ENCODE measurements at places on chromosomes 3 and 15.

GRCh38 chr15:97082830-97083229 is 752.3 kb downstream of the NR2F2 start:
- no peak for DNase-seq

GRCh38 chr3:59654123-59654479 is 604.3 kb upstream of the CFAP20DC start:
- DNase-seq, result no peak

GRCh38 chr3:115652738-115653137 is 29.4 kb downstream of the GAP43 start:
- no peak for DNase-seq

- DNase-seq, result no peak
Observed at GRCh38 chr3:19488939-19489338, 340.6 kb downstream of the KCNH8 start.

DNA sequence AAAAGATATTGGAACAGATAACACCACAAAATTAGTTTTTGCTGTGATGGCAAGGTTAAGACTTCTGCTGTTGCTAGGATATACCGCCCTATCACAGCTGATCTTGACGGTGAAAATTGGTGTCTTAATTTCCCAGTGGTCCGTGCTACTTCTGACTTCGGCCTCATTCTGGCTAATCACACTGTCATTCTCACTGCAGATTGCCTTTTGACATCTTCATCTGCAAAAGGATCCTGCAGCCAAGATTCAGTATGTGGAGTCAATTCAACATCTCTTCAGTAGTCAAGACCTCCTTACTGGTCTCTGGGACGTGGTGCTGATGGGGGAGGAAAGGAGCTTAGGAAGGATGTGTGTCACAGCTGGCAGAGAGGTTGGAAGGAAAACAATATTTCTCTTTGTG is 438.6 kb downstream of the WDR72 start:
- no peak for DNase-seq

DNA sequence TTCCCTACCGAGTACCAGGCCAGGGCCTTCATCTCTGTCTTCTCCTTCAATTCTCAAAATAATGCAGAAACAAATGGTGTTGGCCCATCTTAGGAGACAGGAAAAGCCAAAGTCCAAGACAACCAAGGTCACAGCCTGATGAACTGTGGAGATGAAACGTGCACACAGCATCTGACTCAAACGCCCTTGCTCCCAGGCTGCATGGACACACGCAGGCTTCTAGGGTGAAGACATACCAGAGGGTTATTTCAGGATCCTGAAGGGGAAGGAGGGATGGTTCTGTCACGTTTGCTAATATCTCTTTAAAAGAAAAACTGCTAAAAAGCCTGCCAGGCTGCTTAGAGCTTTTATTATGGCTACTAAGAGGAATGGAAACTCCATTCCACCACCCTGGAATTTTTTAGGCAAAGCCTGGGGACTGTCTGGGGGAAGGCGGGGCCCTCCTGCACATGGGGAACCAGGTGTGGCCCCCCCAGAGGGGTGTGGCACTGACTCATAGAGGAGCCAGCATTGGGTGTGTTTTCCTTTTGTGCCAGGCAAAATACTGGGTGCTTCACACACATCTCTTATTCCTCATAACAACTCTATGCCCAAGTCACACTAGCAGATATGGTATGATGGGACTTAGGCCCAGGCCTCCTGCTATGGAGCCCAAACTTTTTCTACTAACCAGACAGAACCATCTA is 62.9 kb downstream of the UMPS start:
- no peak for DNase-seq

DNA sequence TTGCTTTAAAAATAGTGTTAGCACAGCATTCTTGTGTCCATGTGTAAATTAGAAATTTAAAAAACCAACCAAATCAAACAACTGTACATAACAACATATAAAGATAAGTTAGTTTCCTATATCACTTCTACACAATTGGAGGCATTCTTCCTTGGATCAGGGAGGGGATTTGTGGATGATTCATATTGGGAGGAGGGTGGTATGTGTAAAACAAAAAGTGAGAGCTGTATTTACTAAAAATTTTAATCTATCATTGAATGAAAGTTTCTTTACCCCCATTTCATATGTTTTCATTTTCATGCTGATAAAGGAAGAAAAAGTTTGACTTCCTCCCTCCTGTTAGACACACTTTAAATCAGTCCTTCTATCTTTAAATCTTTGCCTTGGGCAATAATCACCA is 325.0 kb downstream of the SATB1 start:
- no peak for DNase-seq

DNA sequence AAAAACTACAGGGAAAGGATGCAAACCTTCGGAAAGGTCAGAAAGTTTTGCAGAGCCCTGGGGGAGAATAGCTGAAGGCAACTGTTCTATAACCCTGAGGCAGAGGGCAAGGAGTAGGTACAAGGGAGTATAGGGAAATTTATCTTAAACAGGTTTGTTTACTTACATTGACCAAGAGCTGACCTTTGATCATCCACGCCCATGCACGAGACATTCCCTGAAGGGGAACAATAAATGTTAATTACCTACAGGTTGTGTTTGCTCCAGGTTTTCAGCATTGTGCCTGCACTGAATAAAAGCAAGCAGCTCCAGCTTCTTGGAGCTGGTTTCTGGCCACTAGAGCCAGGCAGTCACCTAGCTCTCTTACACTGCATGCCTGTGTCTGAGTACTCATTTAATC is 524.5 kb upstream of the TGFBR2 start:
- no peak for DNase-seq

- DNase-seq, result no peak
Observed at GRCh38 chr3:138389841-138390581, 41.6 kb downstream of the MRAS start.

GRCh38 chr15:63088533-63089245 is 33.0 kb upstream of the LACTB start:
- no peak for DNase-seq

DNA sequence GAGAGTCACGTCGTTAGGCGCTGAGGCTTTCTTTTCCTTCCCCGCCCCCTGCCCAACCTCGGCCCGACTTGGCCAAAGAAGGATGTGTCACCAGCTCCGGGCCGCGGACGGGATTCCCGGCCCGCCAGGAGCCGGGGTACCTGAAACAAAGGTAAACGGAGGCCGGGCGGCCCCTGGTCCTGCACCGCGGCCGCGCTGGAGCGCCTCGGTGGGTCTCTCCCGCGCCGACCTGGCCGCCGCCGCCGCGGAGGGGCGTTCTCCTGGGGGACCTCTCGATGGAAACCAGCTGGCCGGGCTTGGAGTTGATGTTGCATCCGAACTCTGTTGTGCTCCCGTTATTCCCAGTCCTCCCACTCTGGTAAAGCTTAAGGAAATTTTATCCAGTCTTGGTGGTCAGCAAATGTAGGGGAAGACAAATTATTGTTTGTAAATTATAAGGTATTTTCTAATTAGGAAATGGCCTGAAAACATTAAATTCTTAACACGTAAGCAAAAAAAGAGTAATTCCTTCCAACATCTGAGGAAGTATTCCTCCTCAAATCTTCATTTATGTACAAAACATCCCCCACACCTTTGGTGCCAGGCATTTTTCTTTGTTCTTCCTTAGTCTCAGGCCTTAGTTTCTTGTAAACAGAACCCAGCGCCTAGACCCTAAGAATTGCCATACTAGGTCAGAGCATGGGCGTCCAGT is 888 bp downstream of the PPP2R3A start:
- no peak for DNase-seq

DNA sequence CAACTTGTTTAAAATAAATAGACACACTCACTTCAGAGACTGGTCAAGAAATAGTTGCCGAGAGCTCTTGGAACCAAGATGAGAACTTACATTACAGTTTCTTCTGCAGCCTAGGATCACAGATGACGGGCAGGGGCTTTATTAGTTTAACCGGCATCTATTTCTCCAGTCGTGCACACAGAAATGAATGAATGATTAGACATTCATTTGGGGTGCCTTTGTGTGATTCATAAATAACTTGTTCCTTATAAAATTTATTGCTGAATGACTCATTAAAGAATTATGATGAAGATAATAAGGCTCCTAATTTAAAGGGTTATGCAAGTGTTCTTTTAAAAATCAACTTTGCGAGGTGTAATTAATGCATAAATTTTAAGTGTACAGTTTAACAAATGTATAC is 20.8 kb downstream of the NFKBIZ start:
- no peak for DNase-seq

GRCh38 chr3:147797095-147797494 is 387.9 kb downstream of the ZIC1 start:
- no peak for DNase-seq

DNA sequence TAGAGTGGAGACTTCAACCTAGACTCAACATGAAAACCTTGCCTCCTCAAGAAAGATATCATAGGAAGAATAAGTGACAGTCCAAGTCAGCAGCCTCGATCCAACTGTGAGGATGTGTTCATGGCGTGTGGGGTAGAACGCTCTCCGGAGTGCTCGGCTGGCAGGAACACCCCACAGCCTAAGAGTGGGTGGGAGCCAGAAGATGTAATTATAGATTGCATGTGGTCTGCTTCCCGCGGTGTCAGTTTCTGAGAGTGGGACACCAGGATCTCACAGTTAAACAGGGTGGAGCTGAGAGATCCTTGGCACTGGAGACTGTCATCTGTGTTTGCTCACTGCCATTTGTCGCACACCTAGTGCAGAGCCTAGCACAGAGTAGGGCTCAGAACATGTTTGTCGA is 158.0 kb downstream of the CTNNB1 start:
- no peak for DNase-seq

DNA sequence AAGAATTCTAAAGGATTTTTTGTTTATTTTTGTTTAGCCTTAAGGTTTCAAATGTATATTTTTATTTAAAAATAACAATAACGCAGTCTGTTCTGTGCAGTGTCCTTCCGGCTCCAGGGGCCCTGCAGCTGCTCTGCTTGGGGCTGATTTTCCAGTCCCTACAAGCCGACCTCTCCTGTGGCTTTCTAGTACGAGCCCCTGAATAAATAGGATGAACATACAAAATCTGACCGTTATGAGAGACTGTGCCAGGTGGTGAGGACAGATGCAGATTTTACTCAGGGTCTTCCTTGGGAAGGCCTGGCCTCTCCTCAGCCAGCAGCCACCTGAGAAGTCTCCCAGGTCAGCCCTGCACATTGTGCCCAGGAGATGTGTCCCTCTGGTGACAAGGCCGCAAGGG is 59.2 kb upstream of the ADAMTS17 start:
- DNase-seq, result no peak

DNA sequence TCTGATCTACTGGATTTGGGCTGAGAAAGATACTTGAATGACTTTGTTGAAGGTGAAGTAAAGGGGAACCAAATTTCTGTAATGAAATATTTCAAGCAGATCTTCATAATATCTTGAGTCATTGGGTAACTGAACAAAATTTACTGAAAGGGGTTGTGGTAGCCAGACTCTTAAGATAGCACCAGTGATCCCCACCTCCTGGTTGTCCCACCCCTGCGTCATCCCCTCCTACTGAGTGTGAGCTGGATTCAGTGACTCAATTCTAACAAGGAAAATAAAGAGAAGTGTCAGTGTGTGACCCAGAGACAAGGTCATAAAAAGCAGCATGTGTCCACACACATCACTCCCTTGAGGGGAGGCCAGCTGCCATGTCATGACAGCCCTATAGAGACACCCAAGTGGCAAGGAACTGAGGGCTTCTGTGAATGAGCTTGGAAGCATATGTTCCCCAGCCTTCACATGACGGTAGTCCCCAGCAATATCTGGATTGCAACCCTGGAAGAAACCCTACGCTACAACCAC is 107.1 kb downstream of the MECOM start:
- DNase-seq, result no peak
